T-helper 1 cell treated with Interleukin-12 subunit alpha and Interleukin-12 subunit beta and Interleukin-4 antibody, amounts not matched to agents 30 ng/mL and 1 ng/mL, for 36 hours (primary cell): ENCODE measurements at places on chromosomes 4 and X. TPM values are rescaled to one million over a fixed set of nuclear protein-coding genes. Genes with fewer than 3 reads are reported as not detected.

The EFHC2 gene
- 0.24 and 0.32 TPM in 2 replicates for total RNA-seq

The HELT gene
- not detected in 2 replicates for total RNA-seq

The SPIN2A gene
- total RNA-seq = 0.61 and 0.95 TPM in 2 replicates

The DACH2 gene
- not detected in 2 replicates for total RNA-seq

The TMPRSS11B gene
- not detected in 2 replicates for total RNA-seq

The ADAM29 gene
- total RNA-seq = not detected in 2 replicates

The RBPJ gene
- total RNA-seq = 134 and 145 TPM in 2 replicates

The PRIMPOL gene
- total RNA-seq = 15.5 TPM in 2 replicates

The VCX gene
- not detected in 2 replicates for total RNA-seq

The FREM3 gene
- 0.05 TPM in 1 of 2 replicates, not detected in the other for total RNA-seq

The RIBC1 gene
- 0.54 and 0.59 TPM in 2 replicates for total RNA-seq

The FGF5 gene
- total RNA-seq = not detected in 2 replicates

The SSX4 gene
- total RNA-seq = not detected in 2 replicates

The TLR10 gene
- total RNA-seq = 0.20 and 0.37 TPM in 2 replicates

The GAGE12F gene
- total RNA-seq = not detected in 2 replicates

The NCAPG gene
- total RNA-seq = 42.8 and 43.4 TPM in 2 replicates

The KLHL34 gene
- 0.51 and 0.68 TPM in 2 replicates for total RNA-seq

The CCDC120 gene
- 6.5 and 8.3 TPM in 2 replicates for total RNA-seq

The TMEM150C gene
- not detected in 2 replicates for total RNA-seq

The RHOXF1 gene
- 0.29 and 0.46 TPM in 2 replicates for total RNA-seq

The JADE3 gene
- total RNA-seq = 0.63 and 1.2 TPM in 2 replicates

The RWDD4 gene
- total RNA-seq = 19.1 and 19.2 TPM in 2 replicates

The UGT8 gene
- 0.12 TPM in 1 of 2 replicates, not detected in the other for total RNA-seq

The GLRA3 gene
- not detected in 2 replicates for total RNA-seq

The CXCL5 gene
- total RNA-seq = not detected in 2 replicates

The PLAC1 gene
- not detected in 2 replicates for total RNA-seq

The GAGE2A gene
- total RNA-seq = not detected in 2 replicates

The PDZD11 gene
- total RNA-seq = 32.4 and 36.1 TPM in 2 replicates

The BGN gene
- not detected in 2 replicates for total RNA-seq

The CPE gene
- not detected in 2 replicates for total RNA-seq

The PPEF2 gene
- not detected in 2 replicates for total RNA-seq

The GAR1 gene
- 27.7 and 29.1 TPM in 2 replicates for total RNA-seq

The FAM241A gene
- total RNA-seq = 2.0 and 2.2 TPM in 2 replicates

The XAGE1A gene
- not detected in 2 replicates for total RNA-seq

The DDX60 gene
- 97.5 TPM in 2 replicates for total RNA-seq

The DOCK11 gene
- total RNA-seq = 61.8 and 67.3 TPM in 2 replicates

The IL2 gene
- 4.6 and 5.7 TPM in 2 replicates for total RNA-seq

The TMPRSS11F gene
- total RNA-seq = not detected in 2 replicates

The CCDC149 gene
- not detected in 2 replicates for total RNA-seq

The TEX11 gene
- not detected in 2 replicates for total RNA-seq

The CENPVL1 gene
- total RNA-seq = not detected in 2 replicates

The PDE6B gene
- total RNA-seq = 12.5 and 16.2 TPM in 2 replicates

The RASSF6 gene
- not detected in 2 replicates for total RNA-seq

The RNF175 gene
- total RNA-seq = not detected in 2 replicates

The ELK1 gene
- total RNA-seq = 63.3 and 68.5 TPM in 2 replicates

The SPANXA2 gene
- not detected in 2 replicates for total RNA-seq

The RELL1 gene
- 39.8 and 41.7 TPM in 2 replicates for total RNA-seq

The DUSP21 gene
- not detected in 2 replicates for total RNA-seq

The HMX1 gene
- not detected in 2 replicates for total RNA-seq

The IGSF1 gene
- total RNA-seq = not detected in 2 replicates
